ENCODE measurements at places on chromosomes 13 and 19.
A peak's percentile ranks its signal among the peaks of the same experiment; 100 is the strongest.

GRCh38 chr19:55643887-55644176 is 383 bp downstream of the ZNF581 start:
- no peak for DNase-seq

DNA sequence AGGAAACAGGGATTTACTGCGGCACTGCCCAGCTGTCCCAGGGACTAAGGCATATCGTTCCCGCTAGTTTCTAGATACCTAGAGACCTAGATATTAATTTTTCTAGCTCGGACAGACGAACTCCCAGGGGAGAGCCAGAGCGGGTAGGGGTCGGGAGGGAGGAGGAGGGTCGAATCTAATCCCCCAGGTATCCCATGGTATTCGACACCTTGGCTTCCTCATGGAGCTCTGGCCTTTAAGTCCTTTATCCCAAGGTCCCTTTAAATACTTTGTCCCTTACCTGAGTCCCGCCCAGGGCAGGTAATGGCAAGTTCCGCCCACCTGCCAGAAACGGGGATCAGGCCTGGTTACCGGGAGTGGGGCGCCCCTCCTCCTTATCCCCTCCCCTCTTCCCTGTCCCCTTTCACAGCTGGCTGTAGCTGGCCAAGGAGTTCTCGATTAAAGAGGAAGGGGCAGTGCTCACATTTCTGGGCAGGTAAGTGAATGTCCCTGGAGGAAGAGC is at the start of gene PRRG2:
Gene PRRG2 (plus strand): TSS at position 310 of the 502 bp plus-strand sequence. CDS start 1,904 bp downstream, outside the sequence.
- DNase-seq: no peak

- DNase-seq: no peak
These were observed 14.3 kb downstream of the GAS6 start for GRCh38 chr13:113849546-113849945.

DNA sequence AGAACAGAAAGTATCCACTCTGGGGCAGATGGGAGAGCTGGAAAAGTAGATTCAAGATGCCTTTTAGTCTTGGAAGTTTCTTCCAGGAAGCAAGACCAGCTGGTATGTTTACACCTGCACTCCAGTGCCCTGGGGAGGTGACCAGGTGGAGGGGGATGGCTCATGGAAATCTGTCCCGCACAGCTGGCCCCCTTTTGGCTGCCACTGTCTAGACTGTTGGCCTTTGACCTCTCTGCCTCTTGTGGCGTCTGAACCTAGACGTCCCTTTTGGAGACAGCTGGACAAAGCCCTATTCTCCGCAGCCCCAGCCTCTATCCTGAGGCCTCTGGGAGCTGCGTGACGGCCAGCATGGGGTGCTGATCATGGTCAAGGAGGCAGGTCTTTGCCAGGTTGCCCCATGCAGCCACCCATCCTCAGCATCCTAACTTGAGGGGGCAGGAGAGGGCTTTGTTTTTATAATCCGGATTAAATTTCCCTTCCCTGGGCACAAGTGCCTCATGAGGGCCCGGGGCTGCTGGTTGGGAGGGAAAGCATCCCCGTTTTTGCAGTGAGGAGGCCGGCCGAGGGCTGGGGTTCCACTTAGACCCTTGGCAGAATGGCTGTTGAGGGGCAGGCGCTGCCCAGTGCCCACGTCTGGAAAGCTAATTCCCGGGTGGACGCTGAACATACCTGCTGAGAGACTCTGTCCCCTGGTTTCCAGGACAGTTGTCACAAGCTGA is 17.3 kb upstream of the GDF15 start:
- DNase-seq: no peak

- no peak for DNase-seq
These were observed 43.1 kb downstream of the PCCA start for GRCh38 chr13:100131863-100132574.

DNA sequence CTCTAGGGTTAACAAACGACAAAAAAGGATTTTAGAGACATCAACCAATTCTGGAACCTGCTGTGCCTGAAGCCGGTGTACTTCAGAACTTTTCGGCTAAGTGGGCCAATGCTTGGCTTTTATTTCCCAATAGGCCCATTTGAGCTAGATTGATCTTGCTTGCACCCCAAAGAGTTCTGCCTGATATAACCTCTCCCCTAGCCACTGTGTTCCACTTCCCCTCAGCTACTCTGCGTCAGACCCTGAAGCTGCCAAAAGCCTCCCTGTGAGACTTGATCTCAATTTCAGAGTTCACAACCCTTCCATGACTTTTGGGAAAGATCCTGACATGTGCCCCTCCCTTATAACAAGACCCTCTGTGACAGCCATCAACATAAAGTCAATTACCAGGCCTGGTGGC is 5.6 kb upstream of the SIGLEC14 start:
- no peak for DNase-seq

- no peak for DNase-seq
These were observed 263.9 kb downstream of the MZT1 start for GRCh38 chr13:72463561-72463960.

- DNase-seq: no peak
These were observed 1.2 kb upstream of the NUP62 start for GRCh38 chr19:49930483-49931011.

DNA sequence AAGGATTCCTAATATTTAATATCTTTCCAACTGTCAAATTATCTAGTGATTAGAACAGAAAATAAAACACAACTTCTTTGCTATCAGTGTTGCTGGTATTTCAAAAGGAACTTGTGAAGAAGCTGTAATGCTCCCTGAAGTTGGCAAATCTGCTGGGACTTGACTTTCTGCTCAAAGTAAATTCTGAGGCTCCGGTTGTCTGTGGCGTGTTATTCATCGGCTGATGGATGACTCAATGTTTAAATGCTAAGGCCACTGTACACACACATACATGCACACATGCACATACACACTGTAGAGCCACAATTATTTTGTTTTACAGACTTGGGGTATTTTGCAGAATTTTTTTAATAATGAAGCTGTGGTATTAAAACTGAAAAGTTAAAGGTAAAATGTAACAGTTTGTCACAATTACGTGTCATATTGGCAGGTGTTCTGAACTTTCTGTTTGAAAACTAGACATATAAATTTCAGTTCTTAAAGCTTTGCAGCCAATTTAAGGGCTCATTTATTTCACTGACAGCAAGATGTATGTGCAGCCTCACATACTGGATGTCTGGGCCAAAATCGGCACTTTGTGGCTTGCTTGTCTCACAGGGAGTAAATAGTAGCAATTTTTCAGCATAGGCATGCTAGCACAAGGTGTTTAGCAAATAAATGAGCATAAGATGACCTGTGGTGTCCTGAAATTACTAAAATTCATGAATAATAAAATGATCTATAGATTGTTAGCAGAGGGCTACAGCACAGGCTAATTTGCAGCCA is 1691.7 kb upstream of the PCDH20 start:
- peak; percentile 25 for DNase-seq

DNA sequence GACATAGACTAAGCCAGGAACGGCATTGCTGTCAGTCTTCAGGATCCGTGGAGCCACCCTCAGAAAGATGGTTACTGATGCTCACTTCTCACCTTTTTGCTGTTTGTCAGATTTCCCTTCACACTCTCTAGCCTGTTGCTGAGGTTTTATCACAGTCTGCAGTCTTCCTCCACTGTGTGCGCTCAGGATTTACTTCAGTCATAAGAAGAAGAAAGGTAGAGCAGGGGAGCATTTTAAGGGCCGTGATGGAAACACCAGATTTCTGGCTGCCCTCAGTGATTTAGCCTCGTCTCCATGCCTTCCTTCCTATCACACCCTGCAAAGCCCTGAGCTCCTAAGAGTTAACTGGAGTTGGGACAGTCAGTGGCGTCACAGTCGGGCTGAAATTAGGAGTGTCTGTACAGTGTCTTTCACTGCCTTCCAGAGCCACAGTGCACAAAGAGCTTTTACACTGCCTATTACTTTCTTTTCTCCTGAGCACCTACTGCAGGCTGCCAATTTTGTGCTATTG is 60.0 kb upstream of the GPR183 start:
- DNase-seq: no peak

DNA sequence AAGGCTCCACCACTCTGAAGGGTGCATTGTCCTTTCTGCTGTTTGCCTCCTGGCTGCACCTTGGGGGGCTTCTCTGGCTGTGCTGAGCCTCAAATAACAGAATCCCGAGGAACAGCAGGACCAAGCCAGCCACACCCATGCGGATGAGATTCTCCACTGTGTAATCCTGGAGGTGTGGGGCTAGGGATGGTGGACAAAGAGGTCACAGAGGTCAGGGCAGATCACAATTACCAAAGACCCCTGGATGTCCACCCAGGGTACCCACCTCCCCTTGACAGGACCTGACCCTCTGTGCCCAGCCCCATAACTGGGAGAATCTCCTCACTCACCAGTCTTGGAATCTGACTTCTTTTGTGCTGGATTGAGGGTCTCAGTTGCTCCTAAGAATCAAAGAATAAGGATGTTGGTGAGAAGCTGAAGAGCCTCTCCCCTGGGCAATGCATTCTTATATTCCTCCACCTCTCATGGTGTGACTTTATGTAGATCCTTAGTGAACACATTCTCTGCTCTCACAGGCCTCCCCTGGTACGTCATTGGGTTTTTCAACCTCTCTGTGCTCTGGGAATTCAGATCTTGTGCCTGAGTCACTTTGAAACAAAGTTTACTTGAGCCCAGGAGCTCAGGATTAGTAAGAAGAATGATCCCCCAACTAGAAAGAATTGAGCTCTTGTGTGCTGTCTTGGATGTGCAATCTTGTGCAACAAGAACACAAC is 5.2 kb downstream of the LILRA4 start:
- DNase-seq: no peak

DNA sequence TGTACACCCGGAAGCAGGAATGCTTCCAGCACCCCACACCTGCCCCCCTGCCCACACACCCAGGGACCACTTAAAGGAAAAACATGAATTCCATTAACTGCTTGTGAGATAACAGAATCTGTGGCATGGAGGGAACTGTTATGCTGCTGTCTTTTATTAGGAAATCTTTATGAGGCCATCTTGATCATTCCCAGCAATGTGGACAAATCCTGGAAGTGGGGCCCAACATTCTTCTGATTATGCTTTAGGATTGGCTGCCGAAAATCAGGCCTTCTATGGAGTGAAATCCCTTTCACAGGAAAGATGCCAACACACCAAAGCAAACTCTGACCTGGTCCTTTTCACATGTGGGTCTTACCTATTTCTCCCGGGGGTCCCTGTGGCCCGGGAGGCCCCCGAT is 114.5 kb downstream of the COL4A1 start:
- no peak for DNase-seq

DNA sequence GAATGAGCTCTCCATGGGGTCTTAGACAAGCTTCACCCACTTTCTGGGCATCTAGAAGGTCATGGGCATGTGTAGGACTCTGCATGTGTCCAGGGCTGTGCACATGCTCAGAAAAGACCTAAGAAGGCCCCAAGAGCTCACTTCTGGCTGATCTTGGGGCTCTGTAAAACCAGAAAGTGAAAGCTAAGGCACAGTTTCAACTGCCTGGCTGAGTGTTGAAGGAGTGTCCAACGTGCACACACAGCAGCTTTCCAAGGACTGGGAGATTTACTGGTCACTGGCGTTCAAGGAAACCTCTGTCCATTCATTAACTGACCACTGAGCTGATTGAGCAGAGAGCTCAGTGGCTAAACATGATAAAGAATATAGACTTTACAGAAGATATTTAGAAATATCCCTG is 137.9 kb downstream of the KATNAL1 start:
- no peak for DNase-seq

GRCh38 chr13:50586414-50587083 is 256.9 kb downstream of the DLEU7 start:
- DNase-seq: no peak

DNA sequence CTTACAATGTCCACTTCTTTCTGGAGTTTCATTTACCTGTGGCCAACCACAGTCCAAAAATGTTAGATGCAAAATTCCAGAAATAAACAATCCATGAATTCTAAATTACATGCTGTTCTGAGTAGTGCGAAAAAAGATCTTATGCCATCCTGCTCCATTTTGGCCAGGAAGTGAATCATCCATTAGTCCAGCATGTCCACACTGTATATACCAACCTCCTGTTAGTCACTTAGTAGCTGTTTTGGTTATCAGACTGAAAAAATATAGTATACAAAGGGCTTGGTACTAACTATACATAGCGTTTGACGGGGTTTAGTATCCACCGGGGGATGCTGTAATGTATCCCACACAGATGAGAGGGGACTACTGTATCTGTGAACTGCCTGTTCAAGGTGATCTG is 618.0 kb upstream of the ARGLU1 start:
- DNase-seq: no peak

GRCh38 chr13:99800011-99800410 is 171.6 kb downstream of the ZIC5 start:
- DNase-seq: no peak

GRCh38 chr13:61013796-61014195 is 401.9 kb downstream of the PCDH20 start:
- no peak for DNase-seq

- DNase-seq: peak; percentile 55
These were observed 89.4 kb upstream of the RAP2A start for GRCh38 chr13:97344265-97345175.

DNA sequence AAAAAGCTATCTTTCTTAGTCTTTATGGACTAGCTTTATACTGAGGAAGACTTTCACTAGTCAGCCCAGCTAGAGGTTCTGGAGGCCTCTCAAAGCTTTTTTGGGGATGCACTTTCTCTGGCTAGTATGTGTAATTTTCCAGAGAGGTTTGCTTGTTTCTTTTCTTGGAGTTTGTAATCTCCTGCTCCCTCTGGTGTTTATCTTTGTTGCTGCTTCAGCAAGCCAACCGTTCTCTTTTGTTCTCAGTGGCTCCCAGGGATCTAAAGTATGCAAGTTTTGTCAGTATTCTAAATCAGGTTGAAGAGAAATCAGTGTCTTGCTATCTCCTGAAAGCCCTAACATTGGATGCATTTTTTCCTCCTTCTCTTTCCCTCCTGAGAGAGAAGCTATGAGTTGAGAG is 121.1 kb upstream of the MYO16 start:
- DNase-seq: no peak

- DNase-seq: no peak
These were observed 55.4 kb downstream of the KCTD12 start for GRCh38 chr13:76830805-76831204.

GRCh38 chr13:79678100-79678499 is 197.1 kb downstream of the NDFIP2 start:
- no peak for DNase-seq

Data from SHP77 treated with DMSO at 0.1 percent for 48 hours (cell line).